ENCODE measurements at places on chromosomes 3 and 15.

DNA sequence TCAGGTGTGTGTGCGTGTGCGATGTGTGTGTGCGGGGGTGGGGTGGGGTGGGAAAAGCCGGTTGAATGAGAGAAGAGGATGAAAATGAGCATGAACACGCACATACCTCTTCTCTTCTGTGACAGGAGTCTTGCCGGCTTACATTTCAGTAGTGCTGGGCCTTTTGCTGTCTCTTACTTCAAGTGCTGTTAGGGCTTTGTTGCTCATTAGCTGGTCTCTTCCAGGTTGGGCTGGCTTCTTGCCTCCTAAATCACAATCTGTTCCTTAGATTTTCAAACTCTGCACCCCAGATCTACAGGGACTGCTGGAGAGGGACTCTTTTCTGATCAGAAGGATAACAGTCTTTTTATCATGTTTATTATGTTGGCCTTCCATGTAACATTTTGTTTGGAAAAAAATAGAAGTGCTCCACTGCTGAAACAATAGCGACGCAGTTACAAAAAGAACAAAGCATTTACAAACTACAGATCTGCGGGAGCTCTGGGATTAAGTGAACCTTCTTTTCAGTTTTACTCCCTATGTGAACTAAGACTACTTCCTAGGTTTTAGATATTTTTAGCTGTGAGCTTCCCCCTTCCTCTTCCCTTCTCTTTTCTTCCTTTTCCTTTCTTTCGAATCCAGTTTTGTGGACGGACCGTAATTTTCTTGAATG, 48.5 kb downstream of the USP13 start:
- DNase-seq: no peak

- DNase-seq: no peak
Observed at GRCh38 chr15:56281145-56281544, 37.5 kb upstream of the RFX7 start.

DNA sequence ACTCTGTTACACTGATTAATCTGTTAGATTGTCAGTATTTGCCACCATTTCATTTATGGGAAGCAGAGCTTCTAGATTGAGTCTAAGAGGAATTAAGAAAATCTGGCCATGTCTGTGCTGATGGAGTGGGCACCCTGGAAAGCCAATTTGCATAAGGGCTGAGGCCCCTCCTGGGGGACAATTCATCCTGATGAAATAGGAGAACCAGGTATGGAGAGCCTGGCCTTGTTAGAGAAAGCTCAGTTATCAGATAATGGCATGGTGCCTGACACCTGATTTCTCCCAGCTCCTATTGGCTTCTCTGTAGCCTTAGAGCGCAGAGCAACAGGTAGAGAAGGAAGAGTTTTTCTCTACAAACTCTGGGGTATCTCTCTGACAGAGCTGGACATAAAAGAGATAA, 114.2 kb downstream of the EBLN2 start:
- no peak for DNase-seq

- DNase-seq: no peak
Observed at GRCh38 chr15:40313531-40314398, 6.0 kb upstream of the PLCB2 start.

- DNase-seq: no peak
Observed at GRCh38 chr3:87088993-87089841, 98.3 kb upstream of the VGLL3 start.

GRCh38 chr3:114178770-114179368, at the start of gene DRD3:
DRD3 (minus strand) TSS chr3:114179052; CDS start chr3:114171992, 7,060 bp downstream.
- DNase-seq: no peak

GRCh38 chr3:174466471-174467054, 392.6 kb upstream of the NAALADL2 start:
- no peak for DNase-seq

Measured in T1000 (cell line).